Activated CD8-positive, alpha-beta memory T cell treated with anti-CD3 and anti-CD28 coated beads, Interleukin-2, amount 50 U/mL, for 48 hours (primary cell): ENCODE measurements at places on chromosomes 13 and 19.

DNA sequence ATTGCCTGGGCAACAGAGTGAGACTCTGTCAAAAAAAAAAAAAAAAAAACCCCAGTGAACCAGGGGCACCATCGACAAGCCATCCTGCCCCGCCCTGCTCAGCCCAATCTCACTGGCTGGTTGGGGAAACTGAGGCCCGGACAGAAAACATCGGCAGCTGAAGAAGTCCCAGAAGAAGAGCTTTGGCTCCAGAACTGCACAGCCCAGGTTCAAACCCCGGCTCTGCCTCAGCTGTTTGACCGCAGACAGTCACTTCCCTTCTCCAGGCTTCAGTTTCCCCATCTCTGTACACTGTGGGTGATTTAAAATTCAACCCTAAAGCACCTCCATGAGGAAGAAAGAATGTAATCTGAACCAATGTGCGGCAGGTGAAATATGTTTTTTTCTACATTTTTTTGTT, 9.4 kb upstream of the SEMA6B start:
- DNase-seq = no peak

DNA sequence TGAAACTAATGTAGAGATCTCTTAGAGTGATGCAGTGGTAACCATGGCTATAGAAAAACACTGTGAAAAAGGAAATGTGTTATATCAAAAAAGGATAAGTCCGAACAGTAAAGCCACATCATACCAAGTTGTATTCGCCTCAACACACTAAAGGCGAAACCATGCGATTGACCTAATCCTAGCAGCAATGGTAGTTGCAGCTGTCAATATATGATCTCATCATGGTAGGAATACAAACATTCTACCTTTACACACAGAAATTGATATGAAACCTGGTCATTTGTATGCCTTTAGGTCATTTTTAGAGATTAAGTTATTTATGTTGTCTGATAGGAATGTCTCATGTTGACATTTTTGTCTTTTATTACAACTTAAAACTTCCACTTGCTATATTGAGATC, 271.9 kb downstream of the SLITRK6 start:
- no peak for DNase-seq

- DNase-seq = no peak
These were observed 93.6 kb downstream of the WTIP start for GRCh38 chr19:34575206-34575605.

DNA sequence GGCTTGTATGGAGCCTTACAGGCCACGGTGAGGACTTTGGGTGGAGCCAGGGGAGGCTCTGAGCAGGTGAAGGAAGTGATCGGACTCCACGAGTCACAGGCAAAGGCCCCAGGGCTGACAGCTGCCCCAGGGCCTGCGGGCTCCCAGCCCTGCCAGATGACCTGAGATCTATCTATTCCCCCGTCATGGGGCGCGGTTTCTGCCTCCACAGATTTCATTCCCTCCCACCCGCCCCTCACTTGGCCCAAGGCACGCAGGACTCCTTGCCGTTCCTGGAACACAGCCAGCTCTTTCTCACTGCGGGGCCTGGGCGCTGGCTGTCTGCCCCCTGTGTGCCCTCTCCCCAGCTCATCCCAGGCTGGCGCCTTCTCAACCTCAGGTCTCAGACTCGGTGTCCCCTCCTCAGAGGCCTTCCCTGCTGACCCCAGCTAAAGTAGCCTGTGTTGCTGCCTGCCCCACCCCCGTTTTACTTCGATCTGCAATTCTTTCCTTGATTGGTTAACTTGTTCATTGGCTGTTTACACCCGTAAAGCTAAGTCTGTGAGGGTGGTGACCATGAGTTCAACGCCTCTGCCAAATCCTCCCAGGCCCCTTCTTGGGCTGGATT, 13.9 kb upstream of the PAK4 start:
- no peak for DNase-seq

DNA sequence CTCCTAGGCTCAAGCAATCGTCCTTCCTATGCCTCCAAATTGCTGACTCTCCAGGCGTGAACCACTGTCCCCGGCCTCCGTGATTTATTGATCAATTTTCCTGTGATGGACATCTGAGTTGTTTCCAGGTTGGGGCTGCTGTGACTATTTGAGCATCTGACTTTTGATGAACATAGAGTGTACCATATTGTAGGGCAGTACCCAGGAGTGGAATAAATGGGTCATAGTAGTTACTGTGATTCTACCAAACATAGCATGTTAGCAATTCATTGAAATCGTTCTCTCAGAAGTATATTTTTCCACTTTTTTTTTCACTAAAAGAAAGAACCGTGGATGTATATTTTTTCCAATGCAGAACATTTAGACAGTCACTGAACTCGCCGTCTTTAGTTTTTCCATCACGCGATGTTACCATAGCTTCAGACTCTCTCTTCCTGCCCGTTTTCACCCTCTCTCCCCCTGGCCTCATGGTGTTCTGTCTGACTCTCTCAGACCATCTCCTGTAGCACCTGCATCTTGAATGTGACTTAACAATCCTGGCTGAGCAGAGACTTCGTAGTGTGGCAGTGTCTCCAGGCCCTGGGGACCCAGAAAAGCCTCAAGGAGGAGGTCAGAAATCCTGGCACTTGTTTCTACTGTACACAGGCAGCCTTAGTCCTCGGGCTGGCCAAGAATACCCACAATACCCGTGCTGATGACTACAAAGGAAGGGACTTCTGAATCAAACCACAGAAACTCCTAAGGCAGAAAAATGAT, 3.2 kb upstream of the RASGRP4 start:
- DNase-seq = no peak

- no peak for DNase-seq
These were observed 71.9 kb downstream of the DCLK1 start for GRCh38 chr13:36059321-36059720.

DNA sequence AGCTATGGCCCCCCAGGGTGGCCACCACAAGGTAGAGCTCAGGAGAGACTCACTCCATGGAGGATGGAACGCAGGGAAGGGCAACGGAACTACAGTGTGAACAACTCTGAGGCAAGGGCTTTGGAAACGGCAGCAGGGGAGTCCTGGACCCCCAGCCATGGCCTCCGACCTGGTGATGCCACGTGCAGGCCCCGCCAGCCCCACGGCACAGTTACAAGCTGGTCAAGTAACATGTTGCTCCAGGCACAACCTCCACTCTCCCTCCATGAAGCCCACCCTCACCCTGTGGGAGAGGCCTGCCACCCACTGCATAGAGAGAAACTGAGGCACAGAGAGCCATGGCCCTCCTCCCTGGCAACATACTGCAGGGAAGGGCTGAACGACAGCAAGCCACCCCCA, 9.1 kb upstream of the CERS1 start:
- no peak for DNase-seq

DNA sequence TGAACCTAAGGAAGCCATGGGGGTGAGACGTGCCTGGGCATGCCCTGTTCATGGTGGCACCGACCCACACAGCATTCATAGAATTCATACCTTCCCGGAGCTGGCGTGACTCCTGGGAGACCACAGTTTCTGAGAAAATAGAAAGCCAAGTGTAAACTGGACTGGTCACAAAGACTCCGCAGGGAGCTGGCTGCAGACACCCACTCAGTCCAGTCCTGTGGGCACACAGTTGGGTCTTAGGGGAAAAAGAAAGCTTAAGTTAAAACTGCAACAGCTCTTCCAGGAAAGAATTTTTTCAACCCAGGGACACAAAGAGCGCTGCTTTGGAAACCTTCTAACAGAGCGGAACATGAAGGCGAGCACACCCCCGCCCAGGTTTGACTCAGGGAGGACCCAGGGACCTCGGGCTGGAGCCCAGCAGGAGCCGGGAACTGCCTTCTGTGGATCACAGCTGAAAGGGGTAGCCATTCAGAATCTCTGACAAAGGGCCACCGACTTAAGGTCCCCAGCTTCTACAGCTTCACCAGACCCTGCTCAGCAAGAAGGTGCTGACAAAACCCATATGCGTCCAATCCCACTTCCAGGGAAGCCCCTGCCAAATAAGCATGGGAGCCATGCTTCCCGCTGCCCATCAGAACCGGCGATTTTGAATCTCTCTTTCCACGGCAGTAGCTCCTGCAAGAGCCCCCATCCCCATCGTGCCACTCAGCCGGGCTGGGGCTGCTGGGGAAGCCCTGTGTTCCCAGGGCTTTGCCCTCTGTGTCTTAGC, 183.7 kb downstream of the COL4A1 start:
- DNase-seq = no peak
